ENCODE measurements at places on chromosomes 2 and 18. TPM values are rescaled to one million over a fixed set of nuclear protein-coding genes. Genes with fewer than 3 reads are reported as not detected.

- DNase-seq, result no peak
Observed at GRCh38 chr18:404061-404636, 96.4 kb downstream of the COLEC12 start.

The CMPK2 gene
- 5.5 TPM for total RNA-seq

- peak; percentile 35 for DNase-seq
Observed at GRCh38 chr18:26813043-26813442, 52.5 kb downstream of the AQP4 start.

- DNase-seq, result no peak
Observed at GRCh38 chr18:43719267-43719795, 442.0 kb upstream of the SYT4 start.

- DNase-seq, result peak; percentile 41
Observed at GRCh38 chr2:55311444-55311870, 42.4 kb upstream of the MTIF2 start.

The GRHL1 gene
- total RNA-seq, result 5.5 TPM

DNA sequence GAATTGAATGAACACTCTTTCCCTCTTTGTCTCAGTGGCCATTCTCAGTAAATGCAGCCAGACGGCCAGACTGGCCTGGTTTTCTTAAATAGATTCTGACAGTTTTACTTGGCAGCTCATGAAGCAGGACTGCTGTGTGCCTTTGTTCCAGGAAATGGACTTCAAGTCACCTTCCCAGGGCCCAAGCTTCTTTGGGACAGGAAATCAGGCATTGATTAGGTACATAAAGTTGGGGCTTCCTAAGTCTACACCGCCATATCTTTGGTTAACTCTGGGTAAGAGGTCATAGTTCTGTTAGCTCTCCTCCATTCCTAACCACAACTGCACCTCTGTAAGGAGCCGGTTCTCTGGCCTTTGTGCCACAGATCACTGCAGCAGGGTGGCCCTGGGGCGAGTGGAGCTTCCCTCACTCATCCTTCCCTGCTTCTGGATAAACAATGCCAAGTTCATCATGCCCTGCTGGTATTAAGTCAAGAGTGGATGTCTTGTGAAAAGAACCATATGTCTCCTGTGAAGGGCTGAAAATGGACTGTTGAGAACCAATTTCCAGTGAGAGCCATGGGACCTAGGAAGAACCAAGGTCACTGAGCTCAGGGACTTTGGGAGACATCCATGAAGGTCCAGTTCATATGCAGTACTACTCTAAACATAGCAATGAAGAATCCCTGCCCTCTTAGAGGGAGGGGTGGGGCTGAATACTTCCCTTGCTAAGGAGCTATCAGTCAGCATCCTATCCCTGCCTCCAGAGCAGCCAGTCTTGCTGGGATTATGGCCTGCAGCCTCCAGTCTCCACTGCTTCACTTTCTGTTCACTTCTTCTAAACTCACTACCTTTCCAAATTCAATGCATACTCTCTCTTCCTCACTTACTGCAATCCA lies 122.6 kb upstream of the XPO1 start:
- DNase-seq, result peak; percentile 71

- DNase-seq, result no peak
Observed at GRCh38 chr2:95350774-95351597, 51.5 kb upstream of the FAHD2A start.

DNA sequence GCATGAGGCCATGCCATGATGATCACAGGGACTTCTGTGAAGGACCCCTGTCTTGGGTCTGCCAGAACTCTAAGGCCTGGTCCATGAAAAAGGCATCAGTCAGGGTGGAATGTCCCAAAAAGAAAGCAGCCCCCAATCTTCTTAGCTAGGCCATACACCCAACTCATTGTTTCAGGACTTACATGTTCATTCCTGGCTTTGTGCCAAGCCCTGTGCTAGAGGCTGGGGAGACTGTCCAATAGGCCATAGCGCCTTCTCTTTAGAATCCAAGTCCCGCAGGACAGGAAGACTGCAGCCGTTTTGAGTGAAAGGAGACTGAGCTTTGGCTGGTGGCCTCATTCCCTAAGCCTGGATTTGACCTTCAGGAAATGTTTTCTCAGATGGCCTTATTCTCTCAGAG lies 247.3 kb downstream of the PRKCE start:
- DNase-seq, result no peak

DNA sequence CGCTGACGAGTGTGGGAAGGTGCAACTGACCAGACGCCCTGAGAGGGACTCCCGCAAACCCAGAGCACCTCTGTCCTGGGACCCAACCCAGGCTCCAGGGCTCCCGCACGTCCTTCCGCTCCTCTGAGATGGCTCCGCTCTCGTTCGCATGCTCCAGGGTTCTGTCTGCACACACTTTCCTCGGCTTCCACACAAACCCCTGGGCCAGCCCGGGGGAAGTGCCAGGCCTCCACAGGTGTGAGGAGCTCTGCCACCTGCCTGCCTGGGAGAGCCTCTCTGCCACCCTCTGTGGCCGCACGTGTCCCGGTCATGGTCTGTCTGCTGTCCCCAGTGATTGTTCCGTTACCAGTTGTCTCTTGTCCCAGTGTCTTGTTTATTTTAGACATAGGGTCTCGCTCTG lies 222.9 kb downstream of the HDAC4 start:
- DNase-seq, result no peak

The GTF2A1L gene
- not detected for total RNA-seq

GRCh38 chr2:21253311-21254027 lies 129.7 kb downstream of the TDRD15 start:
- DNase-seq, result no peak

The UGT1A1 gene
- 3.2 TPM for total RNA-seq

DNA sequence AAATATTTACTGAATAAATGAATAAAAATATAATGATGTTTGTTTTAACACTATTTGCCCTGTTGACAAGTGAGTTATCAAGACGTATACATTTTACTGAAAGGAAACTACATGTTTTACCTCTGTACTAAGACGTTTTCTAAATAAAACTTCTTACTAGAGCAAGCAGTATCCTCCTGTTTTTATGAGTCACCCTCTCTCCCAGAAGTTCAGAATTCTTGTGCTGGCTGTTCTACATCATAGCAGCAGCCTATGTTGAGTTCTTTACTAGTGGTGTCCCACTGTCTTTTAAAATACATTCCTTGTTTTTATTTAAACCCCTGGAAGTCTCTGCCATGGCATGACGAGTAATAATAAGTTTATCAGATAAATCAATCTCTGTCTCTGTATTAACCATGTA lies 297.4 kb downstream of the CALCRL start:
- no peak for DNase-seq

- DNase-seq, result peak; percentile 32
Observed at GRCh38 chr2:223560749-223561435, 41.3 kb downstream of the SCG2 start.

The DUSP19 gene
- total RNA-seq, result 0.37 TPM

GRCh38 chr2:29014331-29014730 lies 33.2 kb downstream of the TOGARAM2 start:
- DNase-seq, result no peak

DNA sequence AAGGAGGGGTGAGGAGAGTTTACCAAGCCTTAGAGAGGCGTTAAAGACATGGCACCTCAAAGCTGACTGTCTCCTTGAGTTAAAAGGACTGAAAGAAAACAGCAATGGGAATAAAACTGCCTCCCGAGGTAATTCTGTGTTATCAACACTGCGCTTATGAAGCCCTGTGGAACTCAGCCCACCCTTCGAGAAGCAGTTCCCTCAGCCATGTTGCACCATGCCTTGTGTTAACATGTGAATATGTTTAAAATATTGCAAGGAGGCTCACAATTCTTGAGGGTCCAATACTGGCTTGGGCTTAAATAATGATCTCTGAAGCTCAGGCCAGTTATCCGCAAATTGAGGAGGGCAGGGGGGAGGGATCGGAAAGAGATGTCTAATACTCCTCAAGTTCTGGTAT lies 14.7 kb downstream of the KLF7 start:
- DNase-seq, result no peak

The HOXD12 gene
- total RNA-seq, result not detected

GRCh38 chr18:21678859-21679258 lies 25.7 kb downstream of the ABHD3 start:
- no peak for DNase-seq

DNA sequence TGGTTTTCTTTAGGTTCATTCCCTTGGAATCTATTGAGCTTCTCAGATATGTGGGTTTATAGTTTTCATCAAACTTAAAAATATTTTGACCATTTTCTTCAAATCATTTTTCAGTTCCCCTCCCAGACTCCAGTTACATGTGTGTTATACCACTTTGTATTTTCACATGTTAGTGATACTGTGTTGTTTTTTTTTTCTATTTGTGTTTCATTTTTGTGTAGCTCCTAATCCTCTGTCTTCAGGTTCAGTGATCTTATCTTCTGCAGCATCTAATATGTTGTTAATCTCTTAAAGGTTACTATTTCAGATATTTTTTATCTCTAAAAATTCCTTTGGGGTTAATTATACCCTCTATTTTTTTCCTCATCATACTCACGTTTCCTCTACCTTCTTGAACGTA lies 51.2 kb downstream of the STRADB start:
- DNase-seq, result no peak

The GALR1 gene
- not detected for total RNA-seq

The FRZB gene
- 0.21 TPM for total RNA-seq

DNA sequence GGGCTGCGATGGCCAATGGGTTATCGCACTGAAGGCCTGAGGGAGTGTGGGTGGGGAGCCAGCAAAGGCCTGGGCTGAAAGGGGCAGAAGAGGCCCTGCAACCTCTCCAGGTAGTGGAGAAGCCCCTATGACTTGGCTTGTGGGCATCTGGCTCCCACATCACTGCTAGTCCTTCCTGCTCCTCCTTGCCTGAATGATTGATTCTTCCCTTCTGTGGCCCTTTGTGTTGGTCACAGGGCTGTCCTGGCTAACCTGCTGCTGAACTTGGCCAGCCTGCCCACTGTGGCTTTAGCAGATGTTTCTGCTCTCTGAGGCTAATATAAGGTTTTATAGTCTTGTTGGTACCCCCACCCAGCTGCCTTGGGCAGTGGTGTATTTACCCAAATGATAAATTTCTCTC lies 136.2 kb upstream of the ALPP start:
- DNase-seq, result no peak

The YIPF4 gene
- 4.6 TPM for total RNA-seq

DNA sequence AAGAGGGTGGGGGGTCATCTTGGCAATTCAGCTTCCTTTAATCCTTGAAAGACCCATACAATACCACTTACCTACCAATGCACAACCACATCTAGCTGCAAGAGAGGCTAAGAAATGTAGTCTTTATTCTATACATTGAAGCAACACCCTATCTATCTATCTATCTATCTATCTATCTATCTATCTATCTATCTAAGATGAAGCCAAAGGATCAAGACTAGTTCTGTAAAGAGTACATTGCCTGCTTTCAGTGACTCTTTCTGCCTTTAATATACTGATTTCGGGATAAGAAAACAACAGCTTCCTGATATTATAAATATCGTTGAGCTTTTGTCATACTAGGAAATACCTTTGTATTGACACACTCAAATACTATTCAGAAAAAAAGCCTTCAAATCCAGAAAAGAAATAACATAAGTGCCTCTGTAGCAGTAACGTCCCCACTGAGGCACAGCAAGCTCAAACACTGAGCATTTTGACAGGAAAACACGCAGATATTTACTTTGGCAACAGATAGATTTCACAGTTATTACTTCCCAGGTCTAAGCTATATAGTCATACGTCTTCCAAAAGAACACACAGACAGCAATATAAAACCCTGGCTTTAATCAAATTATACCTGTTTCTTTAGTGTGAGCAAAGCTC lies 139.4 kb upstream of the SERTAD2 start:
- no peak for DNase-seq

DNA sequence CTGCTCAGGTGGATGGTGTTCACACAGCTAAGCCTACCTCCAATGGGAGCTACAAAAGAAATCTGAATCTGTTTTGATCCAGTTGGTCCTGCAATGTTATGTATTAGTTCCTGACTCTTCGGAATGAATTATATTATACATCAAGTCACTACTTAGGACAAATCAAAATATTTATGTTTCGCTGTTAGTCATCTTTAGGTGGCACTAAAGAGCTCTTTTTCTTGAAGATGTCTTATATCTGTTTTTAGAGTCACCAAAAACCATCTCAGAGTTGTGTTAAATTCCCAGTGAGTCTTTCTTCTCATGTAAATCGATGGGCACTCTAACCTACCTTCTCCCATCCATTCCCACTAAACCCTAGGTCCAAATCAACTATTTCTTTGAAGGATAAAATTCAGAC lies 2.2 kb downstream of the DNER start:
- DNase-seq, result no peak

DNA sequence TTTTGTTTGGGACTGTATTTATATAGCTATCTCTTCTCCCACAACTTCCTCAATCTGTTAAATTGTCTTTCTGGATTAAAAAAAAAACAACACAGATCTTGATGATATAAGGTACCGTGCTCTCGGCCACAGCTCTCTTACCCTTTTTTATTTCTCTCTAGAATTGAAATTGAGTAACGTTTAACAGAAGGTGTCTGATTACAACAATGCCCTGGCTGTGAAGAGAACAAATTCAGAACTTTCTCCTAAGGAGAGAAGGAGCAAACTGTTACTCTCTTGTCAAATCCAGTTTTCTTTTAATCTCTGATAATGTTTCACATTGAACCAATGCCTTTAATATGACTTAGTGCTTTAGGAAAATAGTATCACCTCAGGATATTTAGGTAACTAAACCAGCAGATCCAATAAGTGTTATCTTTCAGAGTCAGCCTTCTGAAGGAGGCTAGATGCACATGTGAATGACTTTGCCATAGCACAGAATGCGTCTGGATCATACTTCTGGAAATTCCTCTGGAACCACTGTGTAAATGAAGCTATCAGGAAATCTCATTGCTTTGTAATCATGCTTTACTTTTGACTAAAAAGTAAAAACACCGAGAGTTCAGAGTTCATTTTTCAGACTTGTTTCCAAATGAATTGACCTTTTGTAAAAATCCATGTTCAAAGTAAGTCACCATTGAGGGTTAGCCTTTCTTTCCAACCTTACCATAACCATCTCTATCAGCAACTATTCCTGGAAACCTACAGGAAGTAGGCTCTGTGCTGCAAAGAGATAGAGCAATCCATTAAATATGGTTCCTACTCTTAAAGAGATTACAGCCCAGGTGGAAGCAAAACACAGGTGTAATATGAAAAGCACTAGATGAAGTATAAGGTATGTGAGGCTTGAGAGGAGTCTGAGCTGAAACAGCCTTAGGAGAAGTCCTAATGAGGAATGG lies 147.0 kb upstream of the OSR1 start:
- DNase-seq, result peak; percentile 64

The TSPYL6 gene
- total RNA-seq, result not detected

GRCh38 chr2:175552902-175553301 lies 371.4 kb upstream of the ATP5MC3 start:
- no peak for DNase-seq

The PDIA6 gene
- total RNA-seq, result 206 TPM

- no peak for DNase-seq
Observed at GRCh38 chr2:137093116-137093515, 327.8 kb downstream of the THSD7B start.

- peak; percentile 79 for DNase-seq
Observed at GRCh38 chr2:165401285-165401852, 68.1 kb upstream of the CSRNP3 start.
